ENCODE measurements at places on chromosomes 12 and 14.
A peak's percentile ranks its signal among the peaks of the same experiment; 100 is the strongest.

DNA sequence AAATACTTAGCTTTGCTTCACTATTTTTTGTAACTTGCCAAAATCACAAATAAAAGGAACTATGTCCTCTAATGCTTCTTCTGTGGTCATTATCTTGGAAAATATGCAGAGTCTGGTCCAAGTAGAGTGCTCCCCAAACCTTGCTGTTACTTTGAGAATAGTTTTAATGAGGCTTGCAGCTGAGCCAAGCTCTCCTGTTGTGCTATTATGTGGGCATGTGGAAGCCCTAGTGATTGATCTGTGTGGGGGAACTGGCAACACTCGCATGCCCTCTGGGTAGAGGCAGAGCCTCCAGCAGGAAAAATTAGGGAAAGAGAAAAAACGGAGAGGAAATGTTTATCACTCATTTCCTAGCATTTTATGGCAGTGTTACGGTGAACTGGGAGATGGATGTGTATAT is 473.1 kb downstream of the EGLN3 start:
- DNase-seq, result no peak

- DNase-seq, result no peak
Measured at GRCh38 chr14:23347406-23348296, 5.0 kb downstream of the SLC22A17 start.

DNA sequence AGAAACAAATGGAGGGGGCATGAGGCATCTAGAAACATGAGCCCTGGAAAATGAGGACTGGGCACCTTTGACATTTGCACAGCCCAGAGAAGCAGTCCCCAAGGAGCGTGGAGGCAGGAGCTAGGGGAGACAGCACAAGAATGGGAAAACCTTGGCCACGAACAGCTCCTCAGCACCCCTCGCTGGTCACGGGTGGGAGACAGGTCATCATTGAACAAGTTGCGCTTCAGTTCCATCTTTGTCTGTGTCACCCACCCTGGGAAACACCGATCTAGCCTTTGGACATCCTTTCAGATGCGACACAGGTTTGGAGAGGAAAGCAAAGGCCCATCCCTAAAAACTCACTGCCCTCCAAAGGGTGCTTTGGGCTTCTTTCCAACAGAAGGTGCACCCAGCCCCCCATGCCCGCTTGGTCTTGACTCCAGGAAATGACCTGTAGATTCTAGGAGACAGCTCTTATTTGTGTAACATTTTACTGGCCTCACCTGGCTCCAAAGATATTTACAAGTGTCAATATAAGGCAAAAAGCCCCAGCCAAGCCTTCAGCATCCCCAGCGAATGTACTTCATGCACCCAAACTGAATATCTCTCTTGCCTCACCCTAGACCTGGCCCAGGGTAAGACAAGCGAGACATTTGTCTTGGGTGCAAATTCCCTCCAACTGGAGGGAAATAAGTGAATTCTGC is 28.8 kb upstream of the CLMN start:
- DNase-seq, result no peak

DNA sequence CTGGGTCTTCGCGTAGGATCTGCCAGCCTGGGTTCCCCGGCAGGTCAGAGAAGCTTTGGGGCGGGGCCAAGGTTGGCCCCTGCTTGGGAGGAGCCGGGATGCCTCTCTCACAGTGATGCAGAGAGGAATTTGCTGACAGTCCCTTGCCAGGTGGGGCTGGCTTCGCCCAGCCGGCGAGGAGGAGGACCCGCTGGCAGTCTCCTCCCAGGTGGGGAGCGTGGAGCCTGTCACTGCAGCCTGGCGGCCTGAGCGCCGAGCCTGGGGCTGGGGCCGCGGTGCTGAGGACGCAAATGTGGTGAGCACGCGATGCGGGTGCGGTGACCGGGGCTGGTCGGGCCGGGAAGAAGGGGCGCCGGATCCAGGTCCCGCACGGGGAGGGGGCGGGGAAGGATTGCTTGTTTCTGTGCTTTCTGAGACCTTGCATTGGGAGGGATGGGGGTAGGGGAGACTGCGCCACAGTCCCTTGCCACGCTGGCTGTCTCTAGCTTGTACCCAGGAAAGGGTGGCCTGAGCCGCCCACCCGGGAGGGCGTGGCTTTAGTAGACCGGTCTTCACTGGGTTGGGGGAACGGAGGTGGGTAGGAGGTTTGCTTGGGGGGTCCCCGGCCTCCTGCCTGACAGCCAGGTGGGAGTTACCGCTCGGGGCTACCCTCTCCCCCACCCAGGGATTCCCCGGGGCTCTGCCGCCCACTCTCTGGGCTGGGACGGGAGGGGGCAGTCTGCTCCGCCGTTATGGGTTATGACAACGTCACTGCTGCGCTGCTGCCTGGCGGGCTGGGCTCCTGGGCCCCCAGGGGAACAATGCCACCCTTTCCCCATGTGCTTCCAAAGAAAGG is at the start of gene TMEM63C:
Gene TMEM63C (plus strand): TSS at position 196 of the 835 bp plus-strand sequence. CDS start 37,016 bp downstream, outside the sequence.
- DNase-seq, result peak; percentile 39

GRCh38 chr14:77104393-77104792 is 6.3 kb downstream of the CIPC start:
- no peak for DNase-seq

- DNase-seq, result no peak
Measured at GRCh38 chr14:99831903-99832685, 38.9 kb downstream of the EML1 start.

DNA sequence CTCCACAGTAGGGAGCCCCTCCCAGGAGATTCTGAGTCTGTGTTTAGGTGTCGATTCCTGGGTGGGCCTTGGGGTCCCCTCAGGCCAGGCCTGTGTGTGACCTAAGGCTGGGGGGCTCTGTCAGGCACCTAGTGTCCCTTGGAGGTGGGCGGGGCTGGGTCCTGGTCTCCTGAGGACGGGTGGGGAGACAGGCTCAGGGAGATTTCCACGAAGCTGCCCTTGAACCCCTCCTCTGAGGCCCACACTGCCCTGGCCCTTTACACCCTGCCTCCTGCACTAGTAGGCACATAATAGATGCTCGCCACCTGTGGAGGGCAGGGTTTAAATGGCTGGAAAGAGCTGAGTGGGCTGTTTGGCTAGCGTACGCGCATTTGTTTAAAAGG is 32.9 kb downstream of the MEG3 start:
- DNase-seq, result no peak

DNA sequence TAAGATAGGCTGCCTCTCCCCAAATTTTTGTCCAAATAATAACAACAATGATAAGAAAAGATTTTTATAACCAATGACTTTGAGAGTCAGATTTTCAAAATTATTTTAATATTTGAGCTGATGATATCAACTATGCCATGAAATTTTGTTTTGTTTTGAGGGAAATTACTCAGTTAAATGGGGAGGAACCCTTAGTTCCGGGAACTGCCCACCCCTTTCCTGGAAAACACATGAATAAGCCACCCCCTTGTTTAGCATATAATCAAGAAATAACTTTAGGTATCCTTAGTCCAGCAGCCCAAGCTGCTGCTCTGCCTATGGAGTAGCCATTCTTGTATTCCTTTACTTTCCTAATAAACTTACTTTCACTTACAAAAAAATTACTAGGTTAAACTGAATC is 61.4 kb downstream of the HMGA2 start:
- DNase-seq, result no peak

DNA sequence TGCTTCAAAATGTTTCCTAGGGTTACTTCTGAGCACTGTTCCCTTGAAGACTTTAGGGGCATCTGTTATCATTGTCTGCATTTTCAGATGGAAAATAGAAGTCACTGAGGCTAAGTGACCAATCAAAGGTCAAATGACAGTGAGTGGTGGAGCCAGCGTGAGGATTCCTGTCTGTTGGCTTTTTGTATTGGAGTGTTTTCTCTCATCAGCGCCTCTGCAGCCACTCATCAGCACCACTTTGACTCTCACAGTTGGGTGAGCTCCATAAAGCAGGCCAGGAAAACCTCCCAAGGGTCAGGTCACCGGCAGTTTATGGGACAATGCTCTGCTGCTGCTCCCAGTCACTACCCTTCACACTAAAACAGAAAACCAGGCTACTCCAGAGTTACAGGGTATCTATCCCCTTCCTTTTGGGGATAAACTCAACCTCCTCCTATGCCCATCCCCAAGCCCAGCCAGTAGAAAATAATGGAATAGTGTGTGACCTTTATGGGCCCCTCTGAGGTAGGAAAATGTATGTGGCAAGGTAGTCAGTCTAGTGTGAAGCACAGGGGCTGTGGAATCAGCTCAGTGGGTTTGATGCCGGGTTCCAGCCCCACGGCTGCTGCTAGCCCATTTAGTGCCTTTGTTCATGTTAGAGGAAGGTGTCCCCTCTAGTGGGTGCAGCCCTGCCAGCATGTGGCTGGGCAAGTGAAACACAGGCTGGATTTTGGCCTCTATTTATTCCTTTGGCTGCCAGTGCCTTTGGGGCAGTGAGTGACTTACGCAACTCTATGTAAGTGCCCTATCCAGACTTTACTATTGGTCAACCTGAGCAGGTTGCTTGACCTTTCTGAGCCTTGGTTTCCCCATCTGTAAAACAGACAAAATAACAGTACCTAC is 133.8 kb upstream of the CPM start:
- no peak for DNase-seq

Data from stimulated activated CD8-positive, alpha-beta memory T cell treated with anti-CD3 and anti-CD28 coated beads, Interleukin-4, amount 100 ng/mL, for 4 hours (primary cell).